ENCODE measurements at places on chromosomes 7 and 10. TPM values are rescaled to one million over a fixed set of nuclear protein-coding genes. Genes with fewer than 3 reads are reported as not detected.
A peak's percentile ranks its signal among the peaks of the same experiment; 100 is the strongest.

- no peak for DNase-seq
Observed at GRCh38 chr7:151053096-151053495, 4.6 kb downstream of the CDK5 start.

CUBN gene
- 0.56 TPM for total RNA-seq

DNA sequence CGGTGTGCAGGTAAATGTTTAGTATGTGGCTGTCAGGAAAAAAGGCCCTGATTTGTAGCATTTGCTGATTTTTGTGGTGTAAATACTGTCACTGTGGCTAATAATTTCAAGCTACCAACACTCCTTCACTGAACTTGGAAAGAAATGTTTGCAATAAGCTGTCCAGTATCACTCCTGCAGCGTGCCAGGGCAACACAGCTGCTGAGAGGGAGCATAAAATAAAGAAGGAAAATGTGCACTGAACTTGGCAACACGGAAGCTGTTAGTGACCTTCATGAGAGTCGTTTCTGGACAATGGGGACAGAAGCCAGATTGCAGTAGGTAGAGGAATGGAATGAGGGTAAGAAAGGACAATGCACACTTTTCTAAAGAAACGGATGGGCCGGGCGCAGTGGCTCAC is 37.9 kb upstream of the FHIP2A start:
- no peak for DNase-seq

DNA sequence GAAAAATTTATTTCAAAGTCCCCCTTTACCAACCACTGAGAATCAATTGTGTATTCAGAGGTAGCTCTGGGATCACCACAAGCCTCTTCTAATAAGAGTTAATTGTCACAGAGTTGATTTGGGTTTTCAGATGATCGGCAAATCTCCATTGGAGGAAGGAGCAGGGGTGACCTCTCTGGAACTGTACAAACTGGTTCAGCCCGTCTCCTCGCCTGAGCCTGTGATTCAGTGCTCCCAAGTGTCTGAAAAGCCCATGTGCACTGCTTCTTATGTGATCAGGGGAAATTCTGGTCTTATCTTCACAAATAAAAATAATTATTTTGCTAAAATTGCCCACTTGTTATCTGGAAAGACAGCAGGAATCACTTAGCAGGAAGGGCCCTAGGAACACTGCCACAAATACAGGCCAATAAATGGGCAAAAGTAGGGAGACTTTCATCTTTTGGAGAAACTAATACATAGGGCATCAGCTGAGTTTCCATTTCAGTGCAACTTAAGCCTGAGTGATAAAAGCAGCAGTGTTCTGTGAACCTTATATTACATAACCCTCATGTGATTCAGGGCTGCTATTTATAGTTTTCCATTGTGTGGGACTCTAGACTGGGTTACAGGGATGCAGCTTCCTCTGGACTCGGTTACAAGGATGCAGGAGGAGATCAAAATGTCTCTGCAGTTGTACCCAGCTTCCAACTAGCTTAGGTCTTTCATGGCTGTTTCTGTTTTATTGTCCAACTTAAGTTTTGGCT is 32.3 kb downstream of the CDK1 start:
- DNase-seq, result no peak

DNA sequence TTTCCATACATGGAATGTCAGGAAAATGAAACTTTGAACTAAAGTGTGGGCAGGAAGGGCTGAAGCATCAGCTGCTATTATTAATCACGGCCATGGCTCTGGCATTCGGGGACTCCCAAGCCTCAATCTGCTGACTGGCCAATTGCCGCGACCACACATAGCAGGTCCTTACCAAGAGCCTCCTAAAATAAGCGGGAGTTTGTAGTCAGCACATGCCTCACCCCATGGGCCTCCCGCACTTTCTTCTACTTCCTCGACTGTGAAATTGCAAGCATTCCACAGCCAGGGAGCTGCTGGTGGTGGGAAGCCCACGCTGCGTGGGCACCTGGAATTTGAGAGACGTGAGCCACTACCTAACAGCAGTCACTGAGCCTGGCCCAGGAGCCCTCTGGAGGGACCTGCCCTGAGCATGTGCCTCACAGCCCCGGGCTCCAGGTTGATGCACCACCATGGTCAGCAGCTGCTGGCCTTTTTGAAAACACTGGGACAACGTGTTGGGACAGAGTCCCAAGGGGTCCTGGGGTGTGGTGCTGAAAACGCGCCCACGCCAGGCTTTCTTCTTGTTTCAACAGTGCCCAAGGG is 211.4 kb downstream of the TNS3 start:
- DNase-seq, result no peak

DNA sequence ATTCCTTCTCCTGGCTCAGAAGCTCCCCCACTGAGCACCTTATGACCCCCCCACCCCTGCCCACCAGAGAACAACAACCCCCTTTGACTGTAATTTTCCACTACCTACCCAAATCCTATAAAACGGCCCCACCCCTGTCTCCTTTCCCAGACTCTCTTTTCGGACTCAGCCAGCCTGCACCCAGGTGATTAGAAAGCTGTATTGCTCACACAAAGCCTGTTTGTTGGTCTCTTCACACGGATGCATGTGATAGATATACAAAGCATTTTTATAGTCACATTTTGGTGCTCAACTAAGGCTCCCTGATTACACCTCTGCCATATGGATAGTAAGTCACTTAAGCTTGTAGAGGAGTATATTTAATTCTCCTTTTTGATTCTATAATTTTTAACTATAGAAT is 985.8 kb downstream of the REEP3 start:
- no peak for DNase-seq

DNA sequence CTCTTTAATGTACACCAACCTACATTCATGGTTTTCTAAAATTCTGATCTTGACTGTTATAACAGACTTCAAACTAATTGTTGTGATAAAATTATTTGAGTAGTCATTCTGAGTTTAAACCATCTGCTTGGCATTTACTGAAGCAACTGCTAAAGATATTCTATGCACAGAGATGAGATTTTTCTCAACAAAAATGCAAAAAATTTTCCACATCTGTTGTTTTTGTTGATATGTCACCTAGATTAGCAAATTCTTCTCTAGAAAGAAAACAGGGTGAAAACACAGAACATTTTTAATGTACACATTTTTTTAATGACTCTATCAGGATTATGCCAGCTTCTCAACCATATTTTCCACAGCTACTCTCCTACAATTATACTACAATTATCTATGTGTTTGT is 42.7 kb downstream of the ARHGAP12 start:
- no peak for DNase-seq

PKD2L1 gene
- total RNA-seq, result not detected

DNA sequence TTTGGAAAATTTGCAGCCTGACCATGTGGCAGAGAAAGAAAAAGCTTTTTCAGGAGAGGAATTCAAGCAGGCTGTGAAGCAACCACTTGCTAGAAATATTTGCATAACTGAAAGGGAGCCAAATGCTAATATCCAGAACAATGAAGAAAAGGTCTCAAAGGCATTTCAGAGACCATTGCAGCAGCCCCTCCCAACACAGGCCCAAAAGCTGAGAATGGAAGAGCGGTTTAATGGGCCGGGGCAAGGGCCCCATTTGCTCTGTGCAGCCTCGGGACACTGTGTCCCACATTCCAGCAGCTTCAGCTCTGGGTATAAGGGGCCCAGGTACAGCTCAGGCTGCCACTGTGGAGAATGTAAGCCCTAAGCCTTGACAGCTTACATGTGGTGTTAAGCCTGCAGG is 918.1 kb upstream of the POT1 start:
- DNase-seq, result no peak

GRCh38 chr7:39212876-39213275 is 235.2 kb downstream of the POU6F2 start:
- no peak for DNase-seq

DNA sequence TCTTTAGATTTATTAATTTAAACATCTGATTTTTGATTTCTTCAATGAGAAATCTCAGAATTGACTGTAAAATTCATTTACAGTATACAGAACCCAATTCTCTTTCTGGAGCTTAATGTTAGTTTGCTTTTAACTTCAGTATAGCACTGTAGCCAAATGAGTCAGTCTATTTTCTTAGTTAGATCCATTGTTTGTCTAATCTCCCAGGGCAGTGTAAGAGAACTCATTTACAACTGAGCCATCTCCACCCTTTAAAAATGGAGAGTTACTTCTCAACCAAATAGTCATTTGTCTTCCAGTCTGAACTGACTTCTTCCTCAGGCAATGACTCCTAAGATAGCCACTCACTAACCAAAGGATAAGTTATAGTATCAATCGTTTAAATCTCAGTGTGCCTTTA is 3.0 kb upstream of the WNT2 start:
- DNase-seq, result no peak

DNA sequence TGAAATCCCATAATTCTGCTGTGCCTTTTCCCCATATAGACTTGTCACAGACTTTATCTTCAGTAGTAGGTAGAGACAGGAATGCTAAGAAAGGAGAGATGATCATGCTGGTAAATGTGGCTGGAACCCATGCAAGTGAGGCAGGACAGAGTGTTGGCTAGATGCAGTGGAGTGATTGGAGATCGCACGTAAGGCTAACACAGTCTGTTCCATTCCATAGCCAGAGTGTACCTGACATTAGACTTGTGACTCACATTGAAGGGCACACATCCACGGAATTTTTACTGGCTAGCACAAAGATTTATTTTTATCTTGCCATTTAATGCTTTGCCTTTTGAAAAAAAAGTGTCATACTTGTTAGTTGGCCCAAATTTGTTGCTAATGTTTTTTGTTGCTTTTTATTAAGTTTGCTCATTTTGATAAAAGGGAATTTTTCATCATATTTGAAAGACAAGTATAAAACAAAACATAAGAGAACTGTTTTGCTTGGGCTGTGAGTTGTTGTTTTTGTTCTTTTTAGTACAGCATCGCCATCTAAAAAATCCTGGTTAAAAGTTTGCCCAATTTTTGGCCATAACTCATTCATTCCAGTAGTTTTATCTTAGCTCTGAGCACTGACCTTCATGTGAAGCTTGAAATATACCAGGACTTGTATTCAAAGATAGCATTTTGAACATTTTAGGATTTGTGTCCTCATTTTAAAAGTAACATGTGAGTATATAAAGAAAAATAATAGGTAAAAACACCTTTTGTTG is 81.0 kb downstream of the CPED1 start:
- no peak for DNase-seq

- no peak for DNase-seq
Observed at GRCh38 chr7:54653905-54654304, 105.1 kb downstream of the SEC61G start.

GRCh38 chr10:21497177-21497807 is 28.2 kb downstream of the SKIDA1 start:
- peak; percentile 55 for DNase-seq

- no peak for DNase-seq
Observed at GRCh38 chr10:78549140-78549935, 515.7 kb downstream of the RPS24 start.

DNA sequence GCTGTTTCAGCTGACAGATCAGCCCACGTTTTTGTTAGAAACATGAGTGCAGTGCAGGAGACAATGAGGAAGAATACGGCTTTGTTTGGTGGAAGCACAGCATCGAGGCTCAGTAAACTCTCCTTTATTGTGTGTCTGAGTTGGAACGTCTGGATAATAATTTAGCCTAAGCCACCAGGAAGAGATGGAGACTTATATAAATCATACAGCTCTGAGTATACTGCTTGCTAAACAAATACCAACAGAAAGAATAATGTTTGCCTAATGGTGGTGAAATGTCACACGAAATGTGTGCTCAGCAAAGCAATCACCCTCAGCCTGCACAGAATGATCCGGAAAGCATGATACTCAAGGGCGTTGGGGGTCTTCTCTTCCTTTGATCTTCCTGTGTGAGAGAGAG is 664.1 kb upstream of the ADARB2 start:
- no peak for DNase-seq

CDH23 gene
- 0.61 TPM for total RNA-seq

FLNC gene
- not detected for total RNA-seq

DNA sequence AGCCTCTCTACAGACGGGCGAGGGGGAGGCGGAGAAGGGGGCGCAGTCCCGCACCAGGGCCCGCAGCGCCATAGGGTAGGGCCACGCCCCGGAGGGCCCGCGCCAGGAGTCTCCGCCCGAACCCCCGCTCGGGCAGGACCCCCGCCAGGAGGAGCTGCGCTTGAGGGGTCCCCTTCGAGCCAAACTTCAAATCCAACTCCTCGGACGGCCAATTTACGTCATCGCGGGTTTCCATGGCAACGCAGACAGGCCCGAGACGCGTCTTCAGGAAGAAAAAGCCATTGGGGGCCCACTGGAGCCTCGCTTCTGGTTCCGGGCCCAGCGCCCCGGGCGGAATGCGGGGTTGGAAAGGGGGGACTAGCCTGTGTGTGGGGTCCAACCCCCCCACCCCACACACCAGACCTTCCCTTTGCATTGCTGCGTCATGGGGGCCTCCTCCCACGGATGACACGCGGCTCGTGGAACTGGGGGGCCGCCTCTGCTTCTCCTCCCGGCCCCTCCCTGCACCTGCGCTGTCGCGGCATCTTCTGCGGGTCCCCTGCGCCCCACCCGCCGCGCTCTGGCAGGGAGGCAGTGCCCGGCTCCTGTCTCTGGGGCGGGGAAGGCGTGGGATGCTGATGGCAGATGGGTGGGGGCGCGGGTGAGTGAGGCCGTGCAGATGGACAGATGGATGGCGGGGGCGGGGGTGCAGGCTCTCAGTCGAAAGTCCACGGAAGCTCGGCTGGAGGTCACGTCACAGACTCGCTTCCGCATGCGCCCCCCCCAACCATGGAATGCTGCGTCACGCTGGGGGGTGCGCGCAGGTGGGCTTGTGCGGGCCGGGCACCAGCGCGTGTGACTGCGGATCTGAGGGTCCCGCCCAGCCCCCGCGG is 1.2 kb downstream of the CALY start:
- peak; percentile 86 for DNase-seq

LHFPL3 gene
- not detected for total RNA-seq

AGMO gene
- total RNA-seq, result not detected

GRCh38 chr10:106740-107139 is 28.5 kb upstream of the ZMYND11 start:
- DNase-seq, result peak; percentile 58

MUC12 gene
- total RNA-seq, result 0.68 TPM

DNA sequence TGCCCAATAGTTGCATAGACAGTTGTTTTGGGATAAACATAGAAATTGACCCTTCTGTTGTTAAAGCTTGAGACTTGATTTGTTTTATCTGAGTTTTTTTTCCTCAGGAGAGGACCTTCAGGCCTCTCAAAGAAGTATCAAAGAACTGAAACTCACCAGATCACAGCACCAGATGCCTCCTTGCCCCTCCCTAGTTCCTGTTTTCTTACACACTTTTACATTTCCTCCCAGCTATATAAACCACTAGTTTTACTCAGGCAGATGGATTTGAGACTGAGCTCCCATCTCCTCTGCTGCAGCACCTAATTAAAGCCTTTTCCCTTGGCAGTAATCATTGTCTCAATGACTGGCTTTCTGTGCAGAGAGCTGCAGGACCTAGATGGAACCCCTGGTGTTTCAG is 150.6 kb upstream of the NRG3 start:
- no peak for DNase-seq

FZD8 gene
- 0.18 TPM for total RNA-seq

DNA sequence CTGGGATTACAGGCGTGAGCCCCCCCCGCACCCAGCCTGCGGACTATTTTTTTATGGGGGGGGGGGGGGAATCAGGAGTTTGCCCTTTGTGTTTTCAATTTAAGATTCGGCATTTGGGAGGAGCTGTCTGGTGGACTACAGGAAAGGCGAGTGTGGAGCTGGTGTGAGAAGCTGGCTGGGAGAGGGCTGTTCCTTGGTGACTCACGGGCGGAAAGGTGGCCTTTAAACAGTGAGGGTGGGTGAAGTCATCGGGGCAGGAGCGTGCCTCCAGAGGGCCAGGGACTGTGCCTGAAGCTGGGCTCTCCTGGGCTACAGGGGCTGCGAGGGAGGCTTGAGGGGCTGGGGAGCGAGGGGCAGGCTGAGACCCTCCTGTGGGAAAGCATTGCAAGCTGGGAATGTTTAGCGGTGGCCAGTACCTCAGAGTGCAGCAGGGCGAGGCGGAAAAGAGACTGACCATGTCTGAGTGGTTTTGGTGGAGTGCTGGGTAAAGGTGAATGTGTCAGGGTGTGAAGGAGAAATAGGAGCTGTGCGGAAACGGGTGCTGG is 39.7 kb upstream of the ZNF32 start:
- DNase-seq, result no peak

Data from activated CD8-positive, alpha-beta memory T cell treated with anti-CD3 and anti-CD28 coated beads, Interleukin-2, amount 10 ng/mL, durations not matched to agents 7 days and 5 days (primary cell).